ENCODE measurements at places on chromosomes 6 and 20.
A peak's percentile ranks its signal among the peaks of the same experiment; 100 is the strongest.

DNA sequence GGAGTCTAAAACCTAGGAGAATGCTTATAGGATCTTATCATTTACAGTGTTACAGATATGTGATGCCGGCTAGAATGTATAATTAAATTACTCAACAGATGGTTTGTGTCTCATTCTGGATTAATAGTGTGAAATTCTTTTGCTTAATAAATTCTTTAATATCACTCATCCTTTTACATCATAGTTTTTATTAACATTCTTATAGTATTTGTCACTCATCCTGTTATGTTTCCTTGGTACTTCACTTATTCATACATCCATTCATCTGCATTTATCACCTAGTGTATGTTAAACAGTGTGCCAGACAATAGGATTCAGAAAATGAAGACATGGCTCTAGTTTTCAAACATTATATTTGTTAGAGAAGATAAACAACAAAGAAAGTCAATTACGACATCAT is 468.7 kb downstream of the FRK start:
- peak; percentile 47 for DNase-seq

DNA sequence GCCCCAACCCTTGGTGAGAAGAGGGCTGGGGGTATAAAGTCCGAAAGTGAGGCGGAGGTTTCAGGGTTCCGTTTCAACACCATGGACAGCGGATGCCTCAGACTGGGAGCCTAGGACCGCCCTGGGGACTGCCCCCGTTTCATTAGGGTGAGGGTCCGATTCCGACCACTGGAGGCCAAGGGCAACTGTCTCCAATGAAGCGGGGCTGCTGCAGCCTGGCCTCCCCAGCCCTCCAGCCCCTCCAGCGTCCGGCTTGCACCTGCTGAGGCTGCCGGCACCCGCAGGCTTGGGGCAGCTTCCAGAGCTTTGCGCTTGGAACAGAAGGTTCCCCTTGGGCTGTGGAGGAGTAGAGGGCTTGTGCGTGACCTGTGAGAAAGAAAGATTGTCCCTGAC is 39.9 kb downstream of the YTHDF1 start:
- no peak for DNase-seq

DNA sequence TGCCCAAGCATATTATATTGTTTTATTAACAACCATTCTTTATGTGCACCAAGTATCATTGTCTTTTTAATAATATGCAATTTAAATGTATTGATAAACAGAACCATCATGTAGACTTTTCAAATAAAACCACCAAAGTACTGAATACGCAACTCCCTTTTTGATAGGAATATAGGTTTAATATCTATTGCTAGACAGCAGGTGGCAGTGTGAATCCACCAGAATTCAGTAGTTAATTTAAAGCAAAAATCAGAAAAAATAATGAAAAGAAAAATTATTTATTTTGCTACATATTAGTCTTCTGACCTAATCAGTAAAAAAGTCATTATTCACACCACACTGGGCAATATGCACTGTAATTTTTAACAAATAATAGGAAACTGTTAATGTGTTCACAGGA is 143.7 kb downstream of the KLHL32 start:
- DNase-seq = peak; percentile 45

DNA sequence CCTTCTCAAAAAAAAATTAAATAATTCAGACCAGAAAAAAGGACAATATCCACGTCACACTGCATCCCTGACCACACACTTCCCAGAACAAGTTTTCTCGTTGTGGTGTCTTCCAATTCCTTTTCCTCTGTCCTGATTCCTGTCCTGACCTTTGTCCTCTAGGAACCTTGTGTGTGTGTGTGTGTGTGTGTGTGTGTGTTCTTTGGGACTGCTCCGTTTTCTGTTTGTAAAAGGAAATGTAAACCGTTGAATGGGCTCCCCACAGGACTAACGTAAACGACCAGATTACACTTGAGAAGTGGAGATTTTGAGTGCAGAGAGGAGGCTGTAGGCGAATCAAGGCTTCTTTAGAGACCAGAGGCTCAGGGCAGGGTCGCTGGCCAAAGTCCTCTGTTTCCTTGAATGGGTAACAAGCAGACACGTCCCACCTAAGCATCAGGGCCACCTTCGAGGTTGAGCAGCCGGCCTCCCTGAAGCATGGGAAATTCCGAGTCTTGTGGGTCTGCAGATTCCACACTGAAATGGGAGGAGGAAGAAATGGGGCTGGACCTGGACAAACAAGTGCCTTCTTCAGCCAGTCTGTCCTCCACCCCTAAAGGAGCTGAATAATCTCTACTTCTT is 7.3 kb downstream of the ZBTB46 start:
- DNase-seq = no peak

DNA sequence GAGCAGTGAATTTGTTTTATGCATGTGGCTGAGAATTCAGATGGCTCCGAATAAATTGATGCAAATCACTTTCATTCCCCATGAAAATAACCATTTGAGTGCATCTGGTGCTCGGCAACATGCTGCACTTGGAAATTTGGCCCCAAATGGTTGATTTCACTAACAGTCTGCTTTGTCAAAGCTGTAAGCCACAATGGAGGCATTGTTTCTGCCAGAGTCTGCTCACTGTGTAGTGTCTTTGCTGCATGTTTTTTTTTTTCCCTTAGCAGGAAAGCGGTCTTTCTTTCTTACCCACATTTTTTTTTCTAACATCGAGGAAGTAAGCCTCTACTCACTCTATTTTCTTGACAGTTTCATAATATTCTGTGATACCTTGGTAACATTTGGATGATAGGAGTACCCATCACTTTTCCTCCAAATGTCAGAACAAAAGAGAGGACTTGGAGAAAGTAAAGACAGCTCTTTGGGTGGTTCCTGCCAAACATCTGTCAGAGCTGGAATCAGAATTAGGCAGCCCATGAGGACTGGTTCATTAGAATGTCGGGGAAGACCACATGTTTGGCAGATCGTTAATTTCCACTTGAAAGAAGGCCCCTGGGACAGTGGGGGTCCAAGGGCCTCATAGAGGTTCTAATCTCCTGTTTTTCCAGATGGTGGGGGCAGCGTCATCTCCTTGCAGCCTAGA is 149.5 kb downstream of the DOK5 start:
- no peak for DNase-seq

- no peak for DNase-seq
Observed at GRCh38 chr6:154882107-154882506, 113.0 kb upstream of the TIAM2 start.

GRCh38 chr6:108914235-108915022 is 66.2 kb downstream of the ARMC2 start:
- DNase-seq = peak; percentile 6

DNA sequence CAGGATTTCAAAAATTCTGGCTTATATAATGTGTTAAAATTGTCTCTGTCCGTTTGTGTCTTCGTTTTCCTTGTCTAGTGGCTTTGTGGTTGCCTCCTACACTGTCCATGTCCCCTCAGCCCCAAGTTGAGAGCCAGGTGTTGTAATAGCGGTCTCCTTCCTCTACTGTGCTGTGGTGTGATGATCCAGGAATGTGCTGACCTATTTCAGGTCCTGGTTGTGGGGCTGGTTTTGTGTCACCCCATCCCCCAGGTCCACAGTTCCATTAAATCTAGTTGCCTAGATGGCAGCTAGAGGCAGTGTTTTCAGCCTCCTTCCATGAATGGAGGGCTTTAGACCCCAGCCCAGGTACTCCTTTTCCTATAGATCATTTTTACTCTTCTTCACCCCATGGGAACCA is 128.7 kb downstream of the DNAH8 start:
- DNase-seq = no peak

DNA sequence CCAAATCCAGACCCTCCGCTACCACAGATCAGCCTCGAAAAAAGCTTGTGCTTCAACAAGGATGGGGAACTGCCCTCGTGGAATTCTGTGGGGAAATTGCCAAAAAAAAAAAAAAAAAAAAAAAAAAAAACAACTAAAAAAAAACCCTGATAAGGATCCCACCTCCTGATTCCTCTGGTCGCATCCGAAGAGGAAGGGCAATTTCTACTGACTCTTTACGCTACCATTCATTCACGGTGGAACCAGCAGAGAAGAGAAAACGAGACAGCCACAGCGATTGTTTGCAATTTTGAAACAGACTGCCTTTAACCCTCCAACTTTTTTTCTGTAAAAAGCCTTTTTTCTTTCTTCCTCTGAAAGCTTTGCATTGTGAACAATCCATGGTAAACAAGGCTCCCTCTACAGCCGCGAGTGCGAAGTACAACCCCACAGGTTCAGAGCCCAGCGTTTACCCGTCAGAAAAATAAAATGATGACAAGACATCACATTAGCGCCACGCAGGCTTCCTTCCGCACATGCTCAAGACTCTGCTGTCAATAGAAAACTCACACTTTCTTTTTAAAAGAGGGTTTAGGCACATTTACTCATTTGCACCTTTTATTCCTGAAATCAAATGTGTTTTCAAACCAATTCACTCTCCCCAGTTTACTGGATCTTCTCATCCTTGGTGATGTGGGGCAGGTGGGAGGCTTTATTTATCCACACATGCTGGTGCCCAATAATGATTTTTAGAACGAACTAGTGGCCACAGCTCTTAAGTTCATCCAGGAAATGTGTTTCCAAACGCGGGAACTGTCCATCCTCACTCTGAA is 100.0 kb downstream of the NOL4L start:
- DNase-seq = peak; percentile 86

- DNase-seq = peak; percentile 5
Observed at GRCh38 chr6:142482974-142483373, 181.2 kb downstream of the ADGRG6 start.

DNA sequence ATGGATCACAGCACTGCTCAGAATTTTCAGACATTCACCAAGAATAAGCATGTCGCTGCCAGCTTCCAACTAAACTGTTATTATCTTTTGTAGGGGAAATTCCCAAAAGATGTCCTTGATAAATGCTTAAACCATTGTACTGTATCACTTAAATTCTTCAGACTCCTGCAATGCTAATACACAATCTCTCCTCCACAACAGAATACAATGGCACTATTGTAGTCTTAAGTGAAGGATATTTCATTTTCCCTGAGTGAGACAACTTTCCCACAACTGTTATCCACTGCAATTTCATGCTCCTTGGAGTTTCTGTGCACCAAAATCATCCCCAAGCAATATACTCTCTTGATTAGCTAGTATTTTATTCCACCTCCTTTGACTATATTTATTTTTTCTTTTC is 189.7 kb downstream of the COL9A1 start:
- no peak for DNase-seq

- peak; percentile 85 for DNase-seq
Observed at GRCh38 chr6:155314773-155315515, 660 bp upstream of the TFB1M start.

DNA sequence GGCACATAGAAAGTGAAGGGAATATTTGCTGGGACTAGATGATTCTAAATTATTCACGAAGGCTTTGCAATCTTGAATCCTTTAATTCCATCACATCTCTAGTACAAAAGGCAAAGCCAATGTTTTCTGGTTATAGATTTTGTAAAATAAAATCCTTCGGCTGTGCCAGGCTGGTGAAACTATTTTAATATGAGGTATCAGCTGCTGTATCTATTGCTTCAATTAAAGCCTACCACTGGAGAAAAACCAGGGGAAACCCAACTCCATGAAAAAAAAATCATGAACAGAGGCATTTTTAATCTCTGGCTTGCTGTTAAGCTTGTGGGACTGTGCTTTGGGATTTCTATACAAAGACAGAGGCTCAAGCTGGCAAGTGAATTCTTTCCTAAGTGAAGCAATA is 271.8 kb downstream of the QKI start:
- no peak for DNase-seq

DNA sequence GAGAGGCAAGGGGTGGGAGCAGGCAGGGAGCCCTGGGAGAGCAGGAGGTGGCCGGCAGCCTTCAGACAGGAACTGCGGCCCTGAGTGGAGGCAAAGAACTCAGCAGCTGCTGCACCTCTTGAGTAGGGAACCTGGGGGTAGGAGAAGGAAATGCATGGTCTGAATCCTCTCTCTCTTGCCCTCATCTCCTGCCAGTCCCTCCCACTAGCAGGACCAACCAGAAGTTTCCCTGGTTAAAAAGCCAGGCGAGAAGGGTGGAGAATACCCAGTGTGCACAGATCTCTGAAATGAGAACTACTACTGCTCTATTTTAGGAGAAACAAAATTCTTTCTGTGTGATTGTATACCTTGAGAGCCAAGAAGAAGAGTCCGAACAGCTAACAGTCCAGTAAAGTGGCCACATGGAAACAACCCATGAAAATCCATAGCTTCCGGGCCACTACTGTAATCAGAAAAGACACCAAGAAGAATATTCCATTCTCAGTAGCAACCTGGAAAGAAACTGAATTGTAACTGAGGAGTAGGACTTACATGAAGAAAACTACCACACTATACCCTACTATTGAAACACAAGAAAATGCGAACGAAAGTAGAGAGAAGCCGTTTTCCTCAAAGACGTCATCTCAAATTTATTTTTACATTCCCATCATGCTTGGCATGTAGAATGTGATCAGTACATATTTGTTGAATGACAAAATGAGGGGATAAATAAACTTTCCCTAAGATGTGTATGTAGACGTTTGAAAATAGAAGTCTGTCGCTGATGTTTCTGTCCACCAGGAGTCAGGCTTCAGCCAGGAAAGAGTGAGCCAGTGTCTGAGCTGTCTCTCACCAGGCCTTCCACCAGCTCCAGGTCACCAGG is 25.6 kb downstream of the WRNIP1 start:
- DNase-seq = peak; percentile 88

DNA sequence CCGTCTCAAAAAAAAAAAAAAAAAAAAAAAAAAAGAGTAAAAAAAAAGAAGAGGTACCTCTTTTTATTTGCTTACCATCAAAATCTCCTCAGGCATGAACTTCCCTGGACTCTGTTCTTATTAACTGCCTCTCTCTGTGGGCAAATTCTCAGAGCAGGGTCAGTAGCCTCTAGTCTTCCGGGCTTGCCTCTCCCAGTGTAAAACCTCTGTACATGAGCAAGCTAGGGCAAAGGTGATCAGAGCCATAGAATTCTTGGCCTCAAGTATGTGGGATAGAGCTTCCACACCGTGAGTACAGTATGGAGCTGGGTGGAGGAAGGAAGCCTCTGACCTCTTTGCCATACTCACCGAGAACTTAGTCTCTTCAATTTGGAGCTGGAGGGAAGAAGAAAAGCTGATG is 58.5 kb downstream of the TRPC4AP start:
- DNase-seq = no peak

GRCh38 chr20:64083804-64084684 is at the start of gene LKAAEAR1:
TSS of gene LKAAEAR1 (minus strand) at chr20:64084398. CDS start at chr20:64084219, 179 bp downstream.
- no peak for DNase-seq

GRCh38 chr20:48079028-48079427 is 293.7 kb upstream of the SULF2 start:
- no peak for DNase-seq

- no peak for DNase-seq
Observed at GRCh38 chr6:118101831-118102345, 194.8 kb downstream of the SLC35F1 start.

GRCh38 chr20:49448917-49449316 is 33.6 kb downstream of the KCNB1 start:
- no peak for DNase-seq

DNA sequence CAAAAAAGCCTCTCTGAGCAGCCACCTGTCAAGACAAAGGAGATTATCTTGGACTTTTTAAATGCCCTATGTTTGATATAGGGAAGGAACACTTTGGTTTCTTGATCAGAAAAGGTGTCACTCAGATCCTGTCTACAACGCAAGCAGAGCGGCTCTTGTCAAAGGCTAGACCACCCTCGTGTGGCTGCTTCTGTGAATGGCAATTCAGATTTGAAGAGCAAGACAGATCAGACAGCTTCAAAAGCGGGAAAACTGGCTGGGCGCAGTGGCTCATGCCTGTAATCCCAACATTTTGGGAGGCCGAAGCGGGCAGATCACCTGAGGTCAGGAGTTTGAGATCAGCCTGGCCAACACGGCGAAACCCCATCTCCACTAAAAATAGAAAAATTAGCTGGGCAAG is 10.1 kb upstream of the NXT1 start:
- DNase-seq = peak; percentile 59

Measured in EH (cell line).